Fibroblast of pulmonary artery (primary cell): ENCODE measurements at places on chromosomes 4 and X.

DNA sequence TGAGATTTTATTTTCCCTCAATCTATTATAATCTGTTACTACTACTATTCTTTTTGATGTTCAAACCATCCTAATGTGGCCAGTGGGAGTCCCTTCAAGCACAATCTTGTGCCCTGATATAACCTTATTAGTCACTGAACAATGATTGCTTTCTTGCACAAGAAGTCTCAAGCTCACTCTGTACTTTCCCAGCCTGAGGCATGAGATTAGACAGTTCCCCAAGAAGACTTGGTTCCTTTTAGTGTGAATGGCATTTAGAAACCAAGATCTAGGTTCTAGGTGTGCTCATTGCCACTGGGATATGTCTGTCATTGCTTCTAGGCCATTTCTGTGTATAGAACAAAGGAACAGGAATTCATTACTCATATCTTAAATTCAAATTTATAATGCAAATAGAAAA lies 28.0 kb upstream of the RBM41 start:
- peak; percentile 27 for DNase-seq

- DNase-seq = no peak
Observed at GRCh38 chr4:6802025-6802424, 19.5 kb downstream of the KIAA0232 start.

DNA sequence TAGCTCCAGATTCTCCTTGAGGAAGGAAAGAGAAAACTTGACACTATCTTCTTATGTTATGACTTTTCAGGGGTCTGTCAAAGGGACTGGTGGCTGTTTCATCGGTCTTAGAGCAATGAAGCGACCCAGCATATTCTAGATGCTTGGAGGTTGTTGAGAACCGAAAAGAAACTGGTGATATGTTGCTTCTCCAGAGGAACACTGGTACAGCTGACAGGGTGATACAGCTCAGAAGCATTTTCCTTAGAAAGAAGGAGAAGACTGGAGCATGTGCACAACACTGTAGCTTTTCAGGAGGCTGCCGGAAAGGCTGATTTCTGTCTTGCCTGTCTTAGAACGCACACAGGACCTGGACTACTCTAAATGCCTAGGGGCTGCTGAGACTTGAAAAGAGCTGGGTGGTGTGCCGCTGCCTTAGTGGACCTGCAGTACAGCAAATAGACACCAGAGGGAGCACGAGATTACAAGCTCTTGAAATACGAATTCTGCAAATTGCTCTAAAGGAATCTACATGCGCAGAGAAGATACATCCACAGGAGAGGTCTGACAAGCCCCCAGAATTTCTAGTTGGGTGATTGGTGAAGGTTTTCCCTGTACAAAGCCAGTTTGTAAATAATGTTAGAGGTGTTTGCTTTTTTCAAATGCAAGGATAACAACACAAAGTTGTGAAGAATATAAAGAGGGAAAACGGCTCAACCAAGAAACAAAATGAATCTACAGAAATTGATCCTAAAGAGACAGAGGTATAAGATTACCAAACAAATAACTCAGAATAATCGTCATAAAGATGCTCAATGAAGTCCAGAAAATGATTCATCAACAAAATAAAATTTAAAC lies 223.1 kb upstream of the DMD start:
- DNase-seq = peak; percentile 51

DNA sequence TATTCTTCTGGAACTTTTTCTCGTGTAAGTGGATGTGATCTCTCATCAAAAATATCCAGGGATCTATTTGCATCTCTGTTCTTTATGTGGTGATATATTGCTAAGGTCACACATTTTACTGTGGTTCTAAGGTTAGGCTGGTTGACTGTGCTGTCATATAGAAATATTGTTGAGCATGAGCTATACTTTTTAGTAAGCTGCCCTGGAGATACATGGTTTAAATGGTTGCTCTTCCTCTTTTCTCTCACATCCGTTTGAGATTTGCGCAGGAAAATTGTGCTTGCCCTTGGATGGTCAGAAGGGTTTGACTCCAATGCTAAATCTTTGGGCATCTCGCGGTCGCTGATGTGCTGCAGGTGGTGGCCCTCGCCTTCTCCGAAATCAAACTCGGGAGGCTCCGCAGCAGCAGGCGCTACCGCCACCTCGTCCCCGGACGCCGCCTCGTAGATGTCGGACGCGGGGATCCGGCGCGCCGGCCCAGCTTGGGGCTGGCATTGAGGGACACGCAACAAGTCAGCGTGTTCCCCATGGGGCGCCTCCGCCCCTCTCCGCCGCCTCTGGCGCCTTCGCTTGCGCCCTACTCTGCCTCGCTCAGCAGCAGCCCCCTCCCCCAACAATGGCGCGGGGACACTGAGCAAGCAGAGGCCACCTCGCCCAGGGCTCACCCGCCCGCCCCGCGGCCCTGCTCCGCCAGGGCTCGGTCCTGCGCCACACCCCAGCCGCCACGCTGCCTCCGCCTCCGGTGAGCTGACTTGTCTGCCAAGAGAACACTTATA lies 154.5 kb downstream of the MSN start:
- DNase-seq = no peak

DNA sequence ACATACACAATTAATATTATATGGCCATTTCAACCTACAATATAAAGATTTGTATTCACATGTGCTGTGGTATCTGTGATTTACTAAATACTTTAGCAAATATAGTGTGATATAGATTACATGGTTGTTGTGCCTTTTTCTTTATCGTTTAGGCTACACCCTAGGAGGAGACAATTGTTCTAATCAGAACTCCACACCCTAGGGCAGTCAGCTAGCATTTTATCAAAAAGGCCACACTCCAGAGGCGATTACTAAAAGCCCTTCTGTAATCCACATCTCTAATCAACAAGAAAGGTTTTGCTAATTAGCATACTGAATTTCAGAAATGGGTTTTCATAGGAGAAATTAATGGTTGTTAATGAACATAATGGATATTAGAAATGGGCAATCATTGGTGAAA lies 319.5 kb upstream of the NOCT start:
- no peak for DNase-seq

- DNase-seq = no peak
Observed at GRCh38 chrX:135707880-135708279, 5.6 kb upstream of the CT45A1 start.

GRCh38 chrX:40083120-40083978 lies 14.4 kb downstream of the BCOR start:
- no peak for DNase-seq

DNA sequence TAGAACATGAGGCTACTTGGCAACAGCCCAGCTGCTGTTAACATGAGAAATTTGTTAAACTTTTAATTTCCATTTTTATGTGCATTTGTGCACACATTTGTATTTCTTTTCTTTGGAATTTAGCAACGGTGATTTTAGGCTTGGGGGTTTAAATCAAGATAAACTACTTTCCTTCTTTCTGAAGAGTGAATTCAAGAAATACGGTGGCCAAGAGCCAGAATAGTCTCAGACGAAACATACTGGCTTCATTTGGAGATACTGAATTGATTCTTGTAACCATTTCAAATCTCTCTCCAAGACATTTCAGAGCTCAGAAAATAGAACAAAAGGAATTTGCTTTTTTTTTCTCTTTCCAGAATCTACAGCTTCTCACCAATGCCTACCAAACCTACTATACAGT lies 134.1 kb upstream of the SCML1 start:
- no peak for DNase-seq

DNA sequence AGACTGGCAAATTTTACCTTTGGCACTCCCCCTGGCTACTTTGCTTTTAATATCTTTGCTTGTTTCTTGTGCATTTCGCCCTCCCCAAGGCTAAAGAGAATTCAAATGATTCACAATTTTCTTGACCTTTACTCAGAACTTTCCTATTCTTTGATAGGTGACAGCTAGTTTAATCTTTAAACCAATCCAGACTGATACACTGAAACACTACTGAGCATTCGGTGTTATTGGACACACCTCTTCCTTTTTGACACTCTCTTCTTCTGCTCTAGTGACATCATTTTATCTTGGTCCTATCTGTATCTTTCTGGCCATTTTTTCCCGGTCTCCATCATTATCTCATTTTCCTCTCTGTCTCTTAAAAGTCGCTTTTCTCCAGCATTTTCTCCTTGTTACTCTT lies 103.1 kb downstream of the IL1RAPL2 start:
- no peak for DNase-seq

GRCh38 chrX:39149761-39150160 lies 348.5 kb downstream of the MID1IP1 start:
- DNase-seq = peak; percentile 61

- no peak for DNase-seq
Observed at GRCh38 chrX:39121903-39122302, 320.6 kb downstream of the MID1IP1 start.

GRCh38 chr4:110510277-110510676 lies 34.3 kb downstream of the ENPEP start:
- no peak for DNase-seq

- peak; percentile 29 for DNase-seq
Observed at GRCh38 chrX:8879750-8880149, 78.6 kb upstream of the FAM9A start.

DNA sequence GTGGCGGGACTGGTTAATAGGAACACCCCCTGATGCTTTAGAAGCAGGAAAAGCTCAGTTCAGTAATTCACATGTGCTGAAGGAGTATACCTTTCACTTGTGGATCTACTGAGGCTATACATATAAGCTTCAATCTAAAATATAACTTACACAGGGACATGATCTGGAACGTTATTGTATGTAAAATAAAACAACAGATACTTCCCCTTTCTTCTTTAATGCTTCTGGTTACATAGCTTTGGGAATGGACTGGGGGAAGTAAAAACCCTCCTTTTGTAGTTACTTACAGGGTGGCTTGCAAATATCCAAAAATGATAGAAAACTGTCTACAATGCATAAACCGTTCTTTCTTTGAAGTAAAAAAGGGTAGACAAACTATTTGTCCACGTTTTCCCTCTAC lies 1.9 kb downstream of the FGG start:
- no peak for DNase-seq

- no peak for DNase-seq
Observed at GRCh38 chr4:81905971-81906370, 434.3 kb upstream of the RASGEF1B start.

DNA sequence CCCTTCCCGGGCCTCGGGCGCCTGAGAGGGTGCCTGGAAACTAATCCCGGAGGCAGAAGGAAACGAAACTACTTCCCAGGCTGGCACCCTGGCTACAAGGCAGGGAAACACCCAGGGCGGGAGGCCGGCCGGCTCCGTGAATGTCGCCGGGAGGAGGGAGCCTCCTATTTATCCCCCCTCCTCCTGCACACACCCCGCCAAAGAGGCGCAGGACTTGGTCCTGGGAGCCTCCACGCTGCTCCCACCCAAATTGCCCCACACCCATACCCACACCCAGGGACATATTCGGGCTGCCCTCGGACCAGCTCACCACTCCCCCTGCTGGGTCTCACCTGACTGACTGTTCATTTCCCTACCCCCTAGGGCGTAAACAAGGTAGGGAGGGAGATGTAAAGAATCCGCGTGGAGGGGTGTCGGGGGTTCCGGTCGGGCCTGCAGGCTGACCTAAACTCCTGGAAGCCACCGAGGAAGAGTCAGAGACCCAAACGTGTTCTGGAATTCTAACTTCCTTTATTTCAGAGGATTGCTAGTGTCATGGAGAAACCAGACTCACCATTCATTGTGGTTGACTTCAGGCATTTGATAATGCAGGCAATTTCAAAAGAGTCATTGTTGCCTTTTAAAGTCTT lies at the start of gene BTC:
Gene BTC (minus strand): TSS at position 142 of the 629 bp plus-strand sequence. CDS start 198 bp downstream, outside the sequence.
- DNase-seq = peak; percentile 6
